ENCODE measurements at places on chromosomes 4 and X. TPM values are rescaled to one million over a fixed set of nuclear protein-coding genes. Genes with fewer than 3 reads are reported as not detected.

RBM46 gene
- not detected for total RNA-seq

- DNase-seq, result no peak
These were observed 83.6 kb downstream of the JAKMIP1 start for GRCh38 chr4:6116696-6117285.

DNA sequence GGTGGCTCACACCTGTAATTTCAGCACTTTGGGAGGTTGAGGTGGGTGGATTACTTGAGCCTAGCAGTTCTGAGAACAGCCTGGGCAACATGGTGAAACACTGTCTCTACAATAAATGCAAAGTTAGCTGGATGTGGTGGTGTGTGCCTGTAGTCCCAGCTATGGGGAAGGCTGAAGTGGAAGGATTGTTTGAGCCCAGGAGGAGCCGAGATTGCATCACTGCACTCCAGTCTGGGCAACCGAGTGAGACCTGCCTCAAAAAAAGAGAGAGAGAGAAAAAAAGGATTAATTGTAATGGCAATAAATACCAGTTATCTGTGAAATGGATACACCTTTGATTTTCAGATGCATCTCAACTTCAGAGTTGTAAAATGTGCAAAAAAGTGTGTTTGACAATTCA, 58.8 kb downstream of the SPRY1 start:
- DNase-seq, result no peak

DNA sequence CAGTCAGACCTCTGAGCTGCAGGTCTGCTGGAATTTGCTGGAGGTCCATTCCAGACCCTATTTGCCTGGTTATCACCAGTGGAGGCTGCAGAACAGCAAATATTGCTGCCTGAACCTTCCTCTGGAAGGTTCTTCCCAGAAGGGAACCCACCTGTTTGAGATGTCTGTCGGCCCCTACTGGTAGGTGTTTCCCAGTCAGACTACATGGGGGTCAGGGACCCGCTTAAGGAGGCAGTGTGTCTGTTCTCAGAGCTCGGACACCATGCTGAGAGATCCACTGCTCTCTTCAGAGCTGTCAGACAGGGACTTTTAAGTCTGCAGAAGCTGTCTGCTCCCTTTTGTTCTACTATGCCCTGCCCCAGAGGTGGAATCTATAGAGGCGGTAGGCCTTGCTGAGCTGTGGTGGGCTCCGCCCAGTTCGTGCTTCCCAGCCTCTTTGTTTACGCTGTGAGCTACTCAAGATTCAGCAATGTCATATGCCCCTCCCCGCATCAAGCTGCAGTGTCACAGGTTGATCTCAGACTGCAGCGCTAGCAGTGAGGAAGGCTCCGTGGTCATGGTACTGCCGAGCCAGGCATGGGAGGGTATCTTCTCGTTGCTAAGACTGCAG, 44.1 kb upstream of the KDR start:
- peak; percentile 73 for DNase-seq

GRCh38 chr4:76867880-76868655, 29.9 kb downstream of the SOWAHB start:
- DNase-seq, result peak; percentile 2

MAGED1 gene
- total RNA-seq, result 173 TPM
